Aorta (tissue), 5 donors: ENCODE measurements at places on chromosomes 2 and 18. TPM values are rescaled to one million over a fixed set of nuclear protein-coding genes. Genes with fewer than 3 reads are reported as not detected.

Gene LINC00305
- total RNA-seq: not detected

Gene CRYGD
- not detected for total RNA-seq

Gene GAD1
- 6.9 TPM for total RNA-seq

Gene FAM136A
- total RNA-seq: 19.8 TPM

Gene C2orf15
- total RNA-seq: not detected

Gene ZBTB7C
- total RNA-seq: 22.4 TPM

Gene RESP18
- total RNA-seq: not detected

Gene CFAP221
- 2.1 TPM for total RNA-seq

Gene SERPINB10
- not detected for total RNA-seq

Gene IL1A
- 0.19 TPM for total RNA-seq

Gene CHRNA1
- total RNA-seq: not detected

Gene SLC40A1
- 95.6 TPM for total RNA-seq

Gene KIF1A
- 0.78 TPM for total RNA-seq

Gene UGT1A4
- total RNA-seq: not detected

Gene ACTG2
- total RNA-seq: 1,843 TPM

Gene LCT
- not detected for total RNA-seq

DNA sequence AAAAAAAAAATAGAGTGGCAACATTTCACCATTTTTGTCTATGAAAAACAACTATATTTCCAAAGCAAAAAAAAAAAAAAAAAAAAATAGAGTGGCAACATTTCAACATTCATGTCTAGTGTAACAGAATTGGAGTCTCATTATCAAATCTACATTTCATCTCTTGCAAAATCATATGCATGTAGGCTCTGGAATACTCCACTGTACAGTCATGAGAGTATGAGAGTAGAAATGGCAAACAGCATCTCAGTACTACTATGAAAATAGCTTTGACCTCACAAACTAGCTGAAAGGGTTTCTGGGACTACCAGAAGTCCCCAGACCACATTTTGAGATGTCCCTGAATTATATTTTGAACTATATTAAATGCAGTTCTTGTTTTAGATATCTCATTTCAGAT is 82.8 kb downstream of the SMAD2 start:
- no peaks in the 10 kb centered on the region for H3K27me3 ChIP-seq
- no peaks in the 10 kb centered on the region for H3K4me1 ChIP-seq
- no peak overlapping the region for H3K27ac ChIP-seq
- peaks cover 6% of the 10 kb centered on the region for H3K36me3 ChIP-seq
- H3K4me3 ChIP-seq: no peak overlapping the region

DNA sequence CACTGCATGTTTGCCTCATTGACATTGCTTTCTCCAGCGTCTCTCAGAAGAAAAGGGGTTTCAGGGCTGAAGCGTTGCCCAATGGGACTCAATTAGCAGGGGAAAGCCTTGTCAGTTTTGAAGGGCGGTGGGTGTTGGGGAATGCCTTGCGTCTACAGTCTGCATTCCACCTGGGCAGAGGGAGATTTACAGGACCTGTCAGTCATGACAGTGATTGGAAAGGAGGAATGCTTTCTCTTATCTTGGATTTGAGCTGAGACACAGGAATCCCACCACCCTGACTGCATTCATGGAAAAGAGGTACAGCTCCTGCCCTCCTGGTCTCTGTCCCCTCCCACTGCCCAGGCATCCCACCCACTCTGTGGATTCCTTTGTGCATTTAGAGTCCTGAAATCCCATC is 123.9 kb downstream of the ACKR3 start:
- H3K36me3 ChIP-seq: no peaks in the 10 kb centered on the region
- DNase-seq: no peak
- H3K27me3 ChIP-seq: no peaks in the 10 kb centered on the region
- H3K27ac ChIP-seq: no peak overlapping the region
- H3K4me3 ChIP-seq: no peak overlapping the region

- H3K36me3 ChIP-seq: no peaks in the 10 kb centered on the region
- DNase-seq: no peak
- H3K4me3 ChIP-seq: no peak overlapping the region
- H3K4me1 ChIP-seq: no peaks in the 10 kb centered on the region
Measured at GRCh38 chr2:219907011-219907365, 279.6 kb downstream of the SLC4A3 start.

DNA sequence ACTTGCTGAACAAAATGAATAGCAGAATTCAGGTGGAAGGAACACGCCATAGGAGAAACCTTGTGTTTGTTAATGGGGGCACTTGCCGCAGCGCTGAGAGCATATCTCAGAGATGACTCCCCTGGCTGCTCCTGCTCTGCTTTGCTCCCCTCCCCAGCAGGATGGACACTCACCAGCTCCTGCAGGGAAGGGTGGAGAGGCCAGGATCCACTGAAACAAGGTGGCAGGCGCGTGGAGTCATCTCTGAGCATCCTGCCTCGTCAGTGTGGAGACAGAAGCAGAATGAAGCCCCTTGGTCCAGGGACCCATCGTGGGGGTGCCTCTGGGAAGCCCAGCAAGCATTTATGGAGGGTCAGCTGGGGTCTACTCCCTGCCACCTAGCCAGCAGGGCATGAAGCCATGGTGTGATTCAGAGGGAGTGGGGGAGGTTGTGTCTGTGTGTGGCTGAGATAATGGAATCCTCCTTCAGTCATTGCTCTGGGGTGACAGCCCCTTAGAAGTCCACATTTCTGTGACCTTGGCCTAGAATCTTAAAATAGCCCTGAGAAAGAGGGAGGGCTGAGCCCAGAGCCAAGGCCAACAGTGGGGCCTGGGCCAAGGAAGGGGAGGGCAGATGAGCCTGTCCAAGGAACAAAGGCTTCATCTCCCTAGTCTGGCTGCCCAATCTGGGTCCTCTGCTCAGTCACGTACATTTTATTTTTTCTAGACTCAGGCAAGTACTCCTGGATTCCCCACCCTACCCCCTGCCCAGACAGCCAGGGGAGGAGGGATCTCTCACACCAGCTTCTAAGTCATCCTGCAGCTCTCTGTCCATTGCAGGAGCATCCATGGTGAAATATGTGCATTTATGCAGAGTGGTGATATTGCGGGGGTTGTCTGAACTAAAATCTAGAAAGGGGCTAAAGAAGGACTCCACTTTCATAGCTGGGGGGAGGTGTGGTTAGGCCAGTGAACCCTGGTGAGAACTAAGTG is 215.4 kb downstream of the ZBTB7C start:
- H3K27ac ChIP-seq: no peak overlapping the region
- H3K4me3 ChIP-seq: no peak overlapping the region
- H3K4me1 ChIP-seq: no peaks in the 10 kb centered on the region
- no peaks in the 10 kb centered on the region for H3K36me3 ChIP-seq
- H3K27me3 ChIP-seq: no peaks in the 10 kb centered on the region

DNA sequence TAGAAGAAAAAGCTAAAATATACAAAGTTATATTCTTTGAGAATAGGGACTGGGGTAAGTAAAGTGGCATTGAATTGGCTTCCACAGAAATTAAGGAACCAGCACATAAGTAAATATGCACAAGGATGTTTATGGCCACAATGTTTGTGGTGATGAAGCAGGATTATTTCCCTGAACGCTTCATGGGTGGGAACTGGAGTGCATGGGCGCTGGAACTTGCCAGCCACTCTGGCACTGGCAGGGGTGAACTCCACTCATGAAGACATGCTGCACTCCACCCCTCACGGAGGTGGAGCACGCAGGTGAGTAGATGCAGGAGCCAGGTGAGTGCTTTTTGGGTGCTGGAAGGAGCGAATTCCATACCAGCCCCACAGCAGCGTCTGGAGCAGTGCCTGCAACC is 94.1 kb downstream of the BCL2 start:
- H3K4me1 ChIP-seq: peaks cover 8% of the 10 kb centered on the region
- no peak overlapping the region for H3K4me3 ChIP-seq
- no peaks in the 10 kb centered on the region for H3K36me3 ChIP-seq
- H3K27me3 ChIP-seq: no peaks in the 10 kb centered on the region
- DNase-seq: no peak
- H3K27ac ChIP-seq: no peak overlapping the region

GRCh38 chr18:48064978-48065600 is 134.6 kb upstream of the SMAD2 start:
- H3K27me3 ChIP-seq: no peaks in the 10 kb centered on the region
- no peaks in the 10 kb centered on the region for H3K4me1 ChIP-seq
- no peak overlapping the region for H3K4me3 ChIP-seq
- no peak for DNase-seq
- H3K27ac ChIP-seq: no peak overlapping the region

DNA sequence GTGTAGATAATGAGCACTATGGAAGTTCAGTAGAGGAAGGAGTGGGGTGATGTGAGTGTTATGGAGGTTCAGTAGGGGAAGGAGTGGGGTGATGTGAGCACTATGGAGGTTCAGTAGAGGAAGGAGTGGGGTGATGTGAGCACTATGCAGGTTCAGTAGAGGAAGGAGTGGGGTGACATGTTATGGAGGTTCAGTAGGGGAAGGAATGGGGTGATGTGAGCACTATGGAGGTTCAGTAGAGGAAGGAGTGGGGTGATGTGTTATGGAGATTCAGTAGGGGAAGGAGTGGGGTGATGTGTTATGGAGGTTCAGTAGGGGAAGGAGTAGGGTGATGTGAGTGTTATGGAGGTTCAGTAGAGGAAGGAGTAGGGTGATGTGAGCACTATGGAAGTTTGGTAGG is 116.3 kb upstream of the SMAD7 start:
- DNase-seq: no peak
- no peaks in the 10 kb centered on the region for H3K4me1 ChIP-seq
- H3K4me3 ChIP-seq: no peak overlapping the region
- H3K27me3 ChIP-seq: no peaks in the 10 kb centered on the region
- no peak overlapping the region for H3K27ac ChIP-seq

GRCh38 chr2:73386342-73386868 is 769 bp downstream of the ALMS1 start:
- H3K36me3 ChIP-seq: no peaks in the 10 kb centered on the region
- DNase-seq: no peak
- no peaks in the 10 kb centered on the region for H3K27me3 ChIP-seq

GRCh38 chr2:83233781-83234180 is 1225.3 kb downstream of the SUCLG1 start:
- H3K36me3 ChIP-seq: no peaks in the 10 kb centered on the region
- no peak overlapping the region for H3K27ac ChIP-seq
- no peak for DNase-seq
- H3K4me3 ChIP-seq: no peak overlapping the region
- no peaks in the 10 kb centered on the region for H3K27me3 ChIP-seq

- no peak overlapping the region for H3K27ac ChIP-seq
- H3K4me3 ChIP-seq: no peak overlapping the region
- H3K36me3 ChIP-seq: no peaks in the 10 kb centered on the region
- DNase-seq: no peak
- no peaks in the 10 kb centered on the region for H3K27me3 ChIP-seq
Measured at GRCh38 chr2:110869472-110870446, 137.4 kb downstream of the ACOXL start.

GRCh38 chr18:75810516-75810915 is 383.0 kb upstream of the SMIM21 start:
- no peaks in the 10 kb centered on the region for H3K36me3 ChIP-seq
- no peak overlapping the region for H3K4me3 ChIP-seq
- no peak overlapping the region for H3K27ac ChIP-seq
- no peaks in the 10 kb centered on the region for H3K4me1 ChIP-seq
- DNase-seq: no peak

DNA sequence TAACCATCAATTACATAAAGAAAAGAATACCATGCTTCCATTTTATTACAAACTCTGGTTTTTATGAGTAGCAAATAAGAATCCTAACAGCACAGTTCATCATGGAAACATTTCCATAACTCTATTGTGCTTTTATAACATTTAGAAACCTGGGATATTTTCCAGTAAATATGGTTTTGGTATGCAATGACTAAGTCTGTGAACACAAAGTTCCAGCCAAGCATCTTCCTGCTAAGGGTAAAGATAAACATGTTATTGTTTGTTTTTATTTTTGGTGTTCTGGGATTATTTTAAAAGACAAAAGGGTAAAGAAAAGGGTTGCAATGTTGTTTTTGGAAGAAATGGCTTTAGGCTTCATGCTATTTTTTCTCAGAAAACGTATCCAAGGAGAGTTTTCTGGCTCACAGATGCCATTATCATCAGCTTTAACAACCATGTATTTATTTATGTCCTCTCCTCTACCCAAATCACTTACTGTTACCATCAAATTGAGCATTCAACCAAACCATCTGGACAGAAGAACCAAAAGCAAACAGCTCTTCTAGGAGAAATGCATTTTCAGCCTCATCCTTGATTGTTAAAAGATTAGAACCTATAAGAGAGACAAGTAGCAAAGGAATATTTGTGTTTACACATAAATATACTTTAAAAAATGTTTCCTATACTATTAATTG is 116.0 kb downstream of the PLA2R1 start:
- no peaks in the 10 kb centered on the region for H3K4me1 ChIP-seq
- no peak for DNase-seq
- H3K4me3 ChIP-seq: no peak overlapping the region
- H3K36me3 ChIP-seq: no peaks in the 10 kb centered on the region
- no peak overlapping the region for H3K27ac ChIP-seq

DNA sequence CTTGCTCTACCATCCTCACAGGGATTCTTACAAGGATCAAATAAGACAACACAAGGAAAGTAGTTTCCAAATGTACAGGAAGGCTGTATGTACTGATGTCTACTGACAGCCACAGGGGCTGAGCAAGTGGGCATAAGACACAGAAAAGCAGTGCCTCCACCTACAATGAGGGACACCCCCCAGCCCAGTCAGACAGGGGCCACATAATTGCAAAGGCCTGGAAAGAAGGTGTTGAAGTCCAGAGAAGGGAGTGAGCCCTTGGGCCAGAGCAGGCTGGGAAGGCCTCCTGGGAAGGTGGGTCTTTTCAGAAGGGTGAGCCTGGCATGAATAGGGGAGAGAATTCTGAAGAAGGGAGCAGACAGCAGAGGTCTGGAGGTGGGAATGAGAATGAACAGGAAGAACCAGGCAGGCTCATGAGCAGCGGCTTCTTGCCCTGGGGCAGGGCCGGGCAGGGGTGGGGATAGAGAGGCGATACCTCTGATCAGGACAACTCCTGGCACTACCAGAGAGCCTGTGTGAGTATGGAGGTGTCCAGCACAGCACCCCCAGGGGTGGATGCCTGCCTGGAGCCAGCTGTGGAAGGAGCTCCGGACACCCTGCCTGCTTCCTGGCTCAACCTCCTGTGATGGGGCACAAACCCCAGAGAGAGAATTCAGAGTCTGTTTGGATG is 30.1 kb downstream of the HS1BP3 start:
- no peak overlapping the region for H3K4me3 ChIP-seq
- H3K36me3 ChIP-seq: no peaks in the 10 kb centered on the region
- no peaks in the 10 kb centered on the region for H3K27me3 ChIP-seq
- peak overlapping the region; percentile 7 for H3K27ac ChIP-seq
- H3K4me1 ChIP-seq: no peaks in the 10 kb centered on the region

DNA sequence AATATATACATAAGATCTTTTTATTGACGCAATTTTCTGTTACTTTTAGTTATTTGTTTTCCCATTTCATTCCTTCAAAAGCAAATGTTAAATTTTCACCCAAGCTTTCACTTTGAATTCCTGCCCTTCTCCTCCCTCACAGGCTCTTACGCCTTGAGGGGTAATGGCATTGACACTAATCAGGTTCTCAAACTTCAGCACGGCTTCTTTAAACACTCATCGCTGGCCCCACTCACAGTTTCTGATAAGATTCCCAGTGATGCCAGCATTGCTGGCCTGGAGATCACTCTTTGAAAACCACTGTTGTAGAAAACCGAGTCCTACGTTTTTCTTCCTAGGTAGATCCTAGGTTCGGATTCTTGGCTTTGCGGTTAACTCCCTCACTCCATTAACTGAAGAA is 105.6 kb upstream of the EPB41L3 start:
- DNase-seq: no peak
- H3K36me3 ChIP-seq: no peaks in the 10 kb centered on the region
- no peak overlapping the region for H3K4me3 ChIP-seq
- no peaks in the 10 kb centered on the region for H3K4me1 ChIP-seq

GRCh38 chr18:42736074-42736473 is 379.4 kb downstream of the RIT2 start:
- DNase-seq: no peak
- no peak overlapping the region for H3K4me3 ChIP-seq
- no peaks in the 10 kb centered on the region for H3K36me3 ChIP-seq
- H3K27me3 ChIP-seq: no peaks in the 10 kb centered on the region
- no peaks in the 10 kb centered on the region for H3K4me1 ChIP-seq
